AG09319 (cell line): ENCODE measurements at places on chromosomes 16 and 17.
A peak's percentile ranks its signal among the peaks of the same experiment; 100 is the strongest.

GRCh38 chr17:1710807-1711553, 803 bp upstream of the TLCD2 start:
- DNase-seq: no peak

- no peak for DNase-seq
These were observed 27.1 kb downstream of the MEOX1 start for GRCh38 chr17:43634591-43635125.

DNA sequence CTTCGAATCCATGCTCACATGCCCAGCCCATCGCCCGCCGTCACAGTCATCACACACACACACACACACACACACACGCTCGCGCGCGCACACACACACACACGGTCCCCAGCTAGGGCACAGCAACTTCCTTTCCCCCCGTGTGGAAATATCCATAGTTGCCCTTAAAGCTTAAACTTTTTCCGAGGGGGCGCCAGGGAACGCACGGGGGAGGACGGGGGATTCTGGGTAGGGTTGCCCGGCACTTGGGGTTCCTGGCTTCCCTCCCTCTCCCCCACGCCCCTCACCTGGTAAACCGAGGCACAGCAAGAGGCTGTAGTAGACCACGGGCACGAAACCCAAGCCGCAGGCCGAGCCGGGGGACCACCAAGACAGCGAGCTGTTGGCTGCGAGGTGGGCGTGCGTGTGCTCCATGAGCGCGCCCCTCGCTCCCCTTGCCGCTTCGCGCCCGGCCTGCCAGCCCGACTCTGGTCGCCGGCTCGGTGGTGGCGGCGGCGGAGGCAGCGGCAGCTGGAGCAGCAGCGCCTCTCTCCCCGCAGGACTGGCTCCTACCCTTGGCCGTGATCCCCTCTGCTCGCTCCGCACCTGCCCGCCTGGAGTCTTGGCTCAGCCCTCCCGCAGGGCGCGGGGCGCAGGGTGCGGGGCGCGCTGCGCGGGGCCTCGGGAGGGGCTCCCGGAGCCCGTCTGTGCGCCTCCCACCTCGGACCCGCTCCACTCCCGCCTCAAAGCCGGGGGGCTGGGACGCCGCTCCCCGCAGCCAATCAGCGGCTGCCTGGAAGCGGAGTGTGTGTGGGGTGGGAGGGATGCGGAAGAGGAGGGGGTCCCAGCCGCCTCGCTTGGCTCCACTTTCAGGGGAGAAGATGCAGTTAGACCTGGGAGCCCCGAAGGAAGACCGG, at the start of gene GPR139:
TSS of gene GPR139 (minus strand) at position 688 of the 896 bp plus-strand sequence. CDS start at position 414, 274 bp downstream.
- no peak for DNase-seq

GRCh38 chr17:50022463-50023130, 27.6 kb upstream of the DLX3 start:
- DNase-seq: no peak

GRCh38 chr17:61409301-61410112, 9.9 kb downstream of the TBX2 start:
- DNase-seq: peak; percentile 66
